Fibroblast of villous mesenchyme (primary cell): ENCODE measurements at places on chromosomes 1 and 21.
A peak's percentile ranks its signal among the peaks of the same experiment; 100 is the strongest.

DNA sequence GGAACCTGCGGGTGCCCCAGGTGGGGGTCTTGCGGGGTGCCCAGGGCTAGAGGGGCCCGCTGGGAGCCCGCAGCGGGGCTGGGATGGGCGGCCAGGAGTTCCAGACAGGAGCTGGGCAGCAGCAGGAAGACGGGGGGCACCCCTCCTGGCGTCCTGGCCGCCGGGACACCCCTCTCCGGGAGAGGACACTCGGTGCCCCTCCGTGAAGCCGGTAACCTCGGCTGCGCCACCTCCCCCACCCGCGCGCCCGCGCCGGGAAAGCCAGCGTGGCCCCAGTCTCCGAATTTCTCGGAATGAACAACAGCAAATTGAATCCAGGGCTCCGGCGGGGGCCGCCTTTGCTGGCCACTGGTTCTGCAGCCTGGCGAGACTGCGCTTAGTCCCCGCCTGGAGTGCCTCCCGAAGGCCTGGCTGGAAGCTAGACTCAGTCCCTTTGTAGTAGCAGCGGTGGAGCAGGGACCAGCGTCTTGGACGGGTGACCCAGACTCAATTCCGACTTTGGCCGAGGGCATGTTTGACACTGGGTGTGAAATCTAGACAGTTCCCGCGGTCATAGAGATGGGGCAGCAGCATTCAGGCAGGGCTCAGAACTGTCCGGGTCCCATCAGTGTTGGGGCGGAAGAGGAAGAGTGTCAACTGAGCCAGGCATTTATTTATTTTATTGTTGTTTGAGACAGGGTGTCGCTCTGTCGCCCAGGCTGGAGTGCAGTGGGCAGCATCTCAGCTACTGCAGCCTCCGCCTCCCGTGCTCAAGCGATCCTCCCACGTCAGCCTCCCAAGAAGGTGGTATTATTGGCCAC, 773 bp downstream of the IFNGR2 start:
- peak; percentile 61 for DNase-seq

- no peak for DNase-seq
These were observed 4.2 kb downstream of the LGR6 start for GRCh38 chr1:202197653-202198365.

GRCh38 chr1:214719207-214719606, 116.2 kb downstream of the CENPF start:
- DNase-seq = no peak

GRCh38 chr1:228194921-228195812, 12.7 kb upstream of the OBSCN start:
- no peak for DNase-seq

DNA sequence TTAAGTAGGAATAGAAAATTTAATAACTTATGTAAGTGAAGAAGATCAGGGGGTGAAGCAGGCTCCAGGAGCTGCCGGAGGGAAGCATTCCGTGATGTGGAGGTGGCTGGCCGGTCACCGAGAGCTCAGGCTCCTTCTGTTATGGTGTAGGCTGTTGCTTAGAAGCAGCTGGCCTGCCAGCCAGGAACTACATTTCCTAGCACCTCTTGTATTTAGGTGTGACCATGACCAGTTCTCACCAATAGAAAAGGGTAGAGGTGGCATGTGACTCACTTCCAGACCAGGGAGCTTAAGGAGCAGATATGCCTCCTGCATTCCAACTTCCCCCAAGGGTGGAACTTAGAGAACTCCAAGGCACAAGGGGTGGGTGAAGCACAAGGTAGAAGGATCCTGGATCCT, 120.7 kb downstream of the ACTL8 start:
- DNase-seq = no peak

DNA sequence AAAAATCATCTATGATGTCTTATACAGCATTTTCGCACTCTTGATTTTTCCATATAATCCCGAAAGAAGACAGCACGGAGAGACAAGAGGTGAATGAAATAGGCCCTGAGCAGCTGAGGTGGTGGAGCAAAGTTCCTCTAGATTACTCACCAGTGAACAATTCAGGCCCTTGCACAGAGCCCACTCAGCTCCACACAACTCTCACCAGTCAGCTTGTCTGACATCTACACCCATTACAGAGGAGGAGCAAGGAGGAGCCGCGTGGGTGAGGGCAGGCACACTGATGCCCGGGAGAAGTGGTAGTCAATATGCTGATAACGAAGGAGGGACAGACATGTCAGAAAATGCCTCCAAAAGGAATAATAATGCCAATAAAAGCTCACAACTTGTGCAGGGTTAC, 59.9 kb downstream of the DNM3 start:
- no peak for DNase-seq

- DNase-seq = no peak
These were observed 155.3 kb upstream of the PKN2 start for GRCh38 chr1:88528792-88529191.

DNA sequence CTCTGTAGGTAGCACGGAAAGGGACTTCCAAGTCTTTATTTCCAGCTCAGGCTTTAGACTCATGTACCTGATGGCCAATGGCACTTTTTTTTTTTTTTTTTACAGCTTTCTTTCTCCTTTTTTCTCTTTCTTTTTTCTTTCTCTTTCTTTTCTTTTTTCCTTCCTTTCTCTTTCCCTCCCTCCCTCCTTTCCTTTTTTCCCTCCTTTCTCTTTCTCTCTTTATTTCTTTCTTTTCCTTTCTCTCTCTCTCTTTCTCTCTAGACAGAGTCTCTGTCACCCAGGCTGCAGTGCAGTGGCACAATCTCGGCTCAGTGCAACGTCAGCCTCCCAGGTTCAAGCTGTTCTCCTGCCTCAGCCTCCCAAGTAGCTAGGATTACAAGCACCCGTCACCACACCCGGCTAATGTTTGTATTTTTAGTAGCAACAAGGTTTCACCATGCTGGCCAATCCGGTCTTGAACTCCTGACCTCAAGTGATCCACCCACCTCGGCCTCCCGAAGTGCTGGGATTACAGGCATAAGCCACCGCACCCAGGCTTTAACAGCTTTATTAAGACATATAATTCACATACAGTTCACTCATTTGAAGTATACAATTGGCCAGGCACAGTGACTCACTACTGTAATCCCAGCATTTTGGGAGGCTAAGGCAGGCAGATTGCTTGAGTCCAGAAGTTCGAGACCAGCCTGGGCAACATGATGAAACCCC, 5.1 kb upstream of the DCAF8 start:
- DNase-seq = peak; percentile 28

DNA sequence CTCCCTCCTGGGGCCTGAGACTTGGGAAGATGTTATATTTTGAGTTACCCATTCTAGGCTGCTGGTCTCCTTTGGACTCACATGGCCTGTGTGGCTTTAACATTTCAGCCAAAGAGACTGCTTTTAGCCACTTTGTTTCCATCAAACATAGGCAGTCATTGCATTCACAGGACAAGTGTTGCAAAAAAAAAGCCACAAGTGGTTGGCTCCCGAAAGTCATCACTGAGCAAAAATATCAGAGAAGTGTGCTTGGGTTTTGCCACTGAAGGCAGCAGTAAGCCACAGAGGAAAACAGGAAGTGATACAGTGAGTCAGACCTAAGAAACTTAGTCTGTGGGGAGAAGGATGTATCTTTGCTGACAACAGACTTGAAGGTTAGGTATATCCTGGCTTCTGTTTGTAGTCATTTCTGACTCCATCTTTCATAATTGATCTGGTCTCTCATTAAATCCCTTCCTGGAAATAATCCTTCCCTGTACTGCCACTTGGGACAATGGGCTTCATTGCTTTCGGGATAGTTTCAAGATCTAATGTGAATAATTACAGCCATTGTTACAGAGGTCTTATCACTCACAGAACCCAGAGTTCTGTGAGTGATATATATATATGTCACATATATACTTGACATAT, 80.9 kb downstream of the COLGALT2 start:
- peak; percentile 70 for DNase-seq

DNA sequence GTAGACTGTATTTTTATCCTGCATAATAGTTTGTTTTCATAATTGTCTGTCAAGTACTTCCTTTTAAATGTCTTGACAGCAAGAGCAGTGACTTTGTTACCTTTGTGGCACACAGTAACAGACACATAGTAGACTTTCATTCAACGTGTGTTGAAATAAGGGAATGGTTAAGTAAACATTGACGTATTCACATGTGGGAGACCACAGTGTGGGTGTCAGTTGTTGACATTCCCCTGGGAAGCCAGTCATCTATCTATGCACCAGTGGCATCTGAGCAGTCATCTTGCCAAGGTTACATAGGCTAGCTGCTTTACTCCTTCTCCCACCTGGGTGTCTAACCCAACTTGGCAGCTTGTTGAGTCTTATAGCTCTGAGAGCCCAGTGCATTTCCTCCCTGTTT, 1.4 kb upstream of the NUP133 start:
- DNase-seq = peak; percentile 66

DNA sequence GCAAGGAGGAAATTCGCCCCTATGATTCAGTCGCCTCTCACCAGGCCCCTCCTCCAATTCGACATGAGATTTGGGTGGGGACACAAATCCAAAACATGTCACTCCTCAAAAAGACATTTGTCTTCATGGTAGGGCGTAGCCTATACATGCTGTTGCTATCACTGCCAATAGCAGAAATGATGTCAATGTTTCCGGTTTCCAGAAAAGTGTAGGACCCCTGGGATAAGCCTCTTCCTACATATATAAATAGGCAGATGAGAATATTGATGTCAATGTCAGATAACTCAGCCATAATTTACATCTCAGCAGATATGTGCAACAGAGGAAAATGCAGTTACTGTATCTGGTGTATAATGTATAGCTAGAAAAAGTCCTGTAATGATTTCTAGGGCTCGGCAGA, 16.7 kb downstream of the LRRC3 start:
- DNase-seq = no peak

- DNase-seq = no peak
These were observed 44.2 kb downstream of the ZC3H11B start for GRCh38 chr1:219568733-219569132.

- no peak for DNase-seq
These were observed 124.2 kb upstream of the B3GALT2 start for GRCh38 chr1:193310564-193310963.

DNA sequence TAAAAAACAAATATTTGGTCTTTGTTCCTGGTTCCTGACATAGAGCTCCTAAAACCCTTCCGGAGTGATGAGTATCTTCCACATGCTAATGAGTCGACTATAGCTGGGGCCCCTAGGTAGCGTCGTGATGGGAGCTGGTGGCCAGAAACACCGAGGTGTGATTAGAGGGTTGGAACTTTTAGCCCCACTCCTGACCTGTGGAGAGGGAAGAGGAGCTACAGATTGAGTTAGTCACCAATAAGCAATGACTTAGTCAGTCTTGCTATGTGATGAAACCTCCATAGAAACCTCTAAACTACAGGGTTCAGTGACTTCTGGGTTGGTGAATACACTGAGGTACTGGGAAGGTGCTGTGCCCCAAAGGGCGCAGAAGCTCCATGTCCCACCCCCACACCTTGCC, 30.1 kb upstream of the PLD5 start:
- no peak for DNase-seq

DNA sequence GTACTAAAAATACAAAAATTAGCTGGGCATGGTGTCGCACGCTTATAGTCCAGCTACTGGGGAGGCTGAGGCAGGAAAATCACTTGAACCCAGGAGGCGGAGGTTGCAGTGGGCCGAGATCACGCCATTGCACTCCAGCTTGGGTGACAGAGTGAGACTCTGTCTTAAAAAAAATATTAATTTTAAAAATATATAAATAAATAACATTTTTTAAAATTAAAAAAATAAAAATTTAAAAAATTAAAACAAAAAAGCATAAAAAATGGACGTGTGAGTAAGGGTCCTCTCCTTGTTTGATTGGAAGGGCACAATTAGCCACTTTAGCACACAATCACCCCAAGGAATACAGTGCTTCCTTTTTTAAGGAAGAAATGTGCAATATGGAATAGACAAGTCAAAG, 18.6 kb downstream of the EBNA1BP2 start:
- no peak for DNase-seq

- no peak for DNase-seq
These were observed 9.7 kb upstream of the CLCC1 start for GRCh38 chr1:108972951-108973350.

DNA sequence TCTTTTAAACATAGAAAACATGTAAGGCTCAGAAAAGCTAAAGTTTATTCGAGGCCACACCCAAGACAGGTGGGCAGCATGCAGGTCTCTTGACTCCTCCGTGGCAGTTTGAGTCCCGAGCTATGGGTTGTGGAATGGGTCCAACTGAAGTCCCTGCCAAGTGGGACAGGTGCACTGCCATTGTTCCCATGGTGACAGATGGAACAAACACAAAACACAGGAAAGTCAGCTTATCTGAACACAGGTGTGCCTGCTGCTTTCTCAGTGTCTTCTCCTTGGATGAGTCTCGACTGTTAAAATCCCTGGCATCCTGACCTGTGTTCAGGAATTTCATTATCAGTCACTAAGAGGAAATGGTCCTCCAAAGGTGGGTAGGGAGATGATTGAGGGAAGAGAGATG, 99.0 kb upstream of the RAB4A start:
- DNase-seq = no peak

GRCh38 chr21:45453308-45453950, 48.5 kb downstream of the COL18A1 start:
- DNase-seq = no peak

DNA sequence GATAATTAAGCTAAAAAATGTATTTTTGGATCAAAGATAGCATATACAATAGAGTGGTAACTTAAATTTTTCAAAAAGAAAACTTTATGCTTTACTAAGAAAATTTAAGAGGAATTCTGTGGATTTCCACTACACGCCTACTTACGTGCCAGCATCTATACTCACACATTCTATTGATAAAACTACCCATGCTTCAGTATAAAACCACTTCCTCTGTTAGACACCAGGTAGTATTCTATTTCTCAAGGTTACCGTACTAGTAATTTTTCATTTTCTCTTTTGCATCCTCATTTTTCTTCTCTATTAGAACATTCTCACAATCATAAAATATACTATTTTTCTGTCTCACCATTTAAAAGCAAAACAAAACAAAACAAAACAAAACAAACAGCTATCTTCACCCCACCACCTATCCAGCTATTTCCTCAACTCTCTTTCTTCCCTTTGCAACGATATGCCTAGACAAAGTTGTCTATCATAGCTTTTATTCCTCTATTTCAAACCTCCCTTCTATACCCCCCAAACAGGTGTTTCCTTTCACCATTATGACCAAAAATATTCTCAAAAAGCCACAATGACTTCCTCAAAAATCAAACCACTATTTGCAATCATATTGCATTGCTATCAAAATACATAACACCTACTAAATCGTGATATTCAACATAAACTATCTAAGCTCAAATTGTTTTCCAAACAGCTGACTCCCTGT, 1652.0 kb downstream of the MRPL39 start:
- no peak for DNase-seq

- DNase-seq = no peak
These were observed 148.9 kb upstream of the IGSF21 start for GRCh38 chr1:17958704-17959103.
